ENCODE measurements at places on chromosomes 1 and 21. TPM values are rescaled to one million over a fixed set of nuclear protein-coding genes. Genes with fewer than 3 reads are reported as not detected.

The HES3 gene
- not detected for total RNA-seq

The ATP13A2 gene
- 56.3 TPM for total RNA-seq

The FTCD gene
- total RNA-seq, result 1.1 TPM

GRCh38 chr1:203136409-203137042 lies 9.0 kb downstream of the ADORA1 start:
- no peak overlapping the region for H3K27ac ChIP-seq
- peaks cover 66% of the 10 kb centered on the region for H3K27me3 ChIP-seq
- H3K4me1 ChIP-seq, result no peaks in the 10 kb centered on the region
- no peak for DNase-seq
- H3K4me3 ChIP-seq, result no peak overlapping the region

DNA sequence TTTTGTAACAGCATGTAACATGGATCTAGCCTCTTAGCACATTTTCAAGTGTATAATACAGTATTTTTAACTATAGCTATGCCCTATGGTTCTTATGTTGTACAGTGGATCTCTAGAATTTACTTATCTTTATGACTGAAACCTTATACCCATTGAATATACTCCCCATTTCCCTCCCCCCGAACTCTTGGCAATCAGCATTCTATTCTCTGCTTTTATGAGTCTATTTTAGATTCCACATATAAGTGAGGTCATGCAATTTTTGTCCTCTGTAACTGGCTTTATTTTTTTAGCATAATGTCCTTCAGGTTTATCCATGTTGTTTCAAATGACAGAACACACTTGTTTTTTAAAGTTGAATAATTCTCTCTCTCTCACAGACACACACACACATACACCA lies 3.1 kb upstream of the GBP6 start:
- no peaks in the 10 kb centered on the region for H3K36me3 ChIP-seq
- H3K27me3 ChIP-seq, result 0 out of 2 replicates have a peak, but pooled peaks cover 4% of the 10 kb centered on the region
- no peak overlapping the region for H3K27ac ChIP-seq
- DNase-seq, result no peak
- H3K4me3 ChIP-seq, result no peak overlapping the region

DNA sequence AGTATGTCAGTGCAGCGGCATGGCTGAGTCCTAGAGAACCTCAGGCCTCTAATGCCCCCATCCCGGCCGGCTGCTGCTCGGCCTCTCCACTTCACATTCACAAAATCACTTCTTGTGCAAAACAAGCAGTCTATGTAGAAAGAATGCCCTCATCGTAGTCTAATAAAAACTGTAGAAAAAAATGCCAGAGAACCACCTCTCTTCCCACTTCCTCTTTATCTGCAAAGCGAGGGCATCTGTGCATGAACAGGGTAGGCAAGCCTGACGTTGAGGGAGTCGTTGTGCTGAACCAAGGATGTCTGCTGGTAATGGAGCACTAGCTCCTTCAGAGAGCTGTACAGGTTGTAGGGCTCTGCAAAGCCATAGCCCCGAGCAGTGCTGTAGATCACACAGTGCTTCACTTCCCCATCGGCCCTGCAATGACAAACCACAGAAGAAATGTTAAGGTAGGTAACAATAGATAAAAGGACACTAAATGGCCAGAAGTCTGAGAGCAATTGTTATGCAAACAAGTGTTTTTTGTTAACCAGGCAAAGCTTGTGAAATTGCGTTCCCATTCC lies 88.9 kb downstream of the PIK3R3 start:
- H3K27me3 ChIP-seq, result no peaks in the 10 kb centered on the region
- H3K36me3 ChIP-seq, result peaks cover 2% of the 10 kb centered on the region
- DNase-seq, result no peak
- no peak overlapping the region for H3K4me3 ChIP-seq

- no peak for DNase-seq
- H3K4me3 ChIP-seq, result no peak overlapping the region
- H3K27me3 ChIP-seq, result no peaks in the 10 kb centered on the region
- no peak overlapping the region for H3K27ac ChIP-seq
- H3K36me3 ChIP-seq, result no peaks in the 10 kb centered on the region
These were observed 8.7 kb downstream of the KIRREL1 start for GRCh38 chr1:158002022-158002630.

- H3K27me3 ChIP-seq, result no peaks in the 10 kb centered on the region
- H3K36me3 ChIP-seq, result no peaks in the 10 kb centered on the region
- no peak for DNase-seq
- H3K4me3 ChIP-seq, result no peak overlapping the region
- peaks cover 7% of the 10 kb centered on the region for H3K4me1 ChIP-seq
These were observed 6.1 kb upstream of the NTPCR start for GRCh38 chr1:232944347-232944746.

DNA sequence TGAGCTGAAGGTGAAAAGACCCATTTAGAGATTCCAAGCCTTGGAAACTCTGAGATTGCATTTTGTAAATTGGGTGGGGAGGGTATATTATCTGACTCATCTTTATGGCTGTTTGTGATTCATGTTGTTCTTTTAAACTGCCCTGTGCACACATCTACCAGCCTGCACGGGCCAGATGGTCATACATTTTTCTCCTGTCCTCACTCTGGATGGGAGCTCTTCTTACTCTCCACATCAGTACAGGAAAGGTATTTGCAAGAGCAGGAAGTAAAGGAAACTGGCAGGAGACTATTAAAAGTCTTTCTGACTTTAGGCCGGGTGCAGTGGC lies 14.3 kb upstream of the NMNAT2 start:
- no peak overlapping the region for H3K4me3 ChIP-seq
- DNase-seq, result no peak

DNA sequence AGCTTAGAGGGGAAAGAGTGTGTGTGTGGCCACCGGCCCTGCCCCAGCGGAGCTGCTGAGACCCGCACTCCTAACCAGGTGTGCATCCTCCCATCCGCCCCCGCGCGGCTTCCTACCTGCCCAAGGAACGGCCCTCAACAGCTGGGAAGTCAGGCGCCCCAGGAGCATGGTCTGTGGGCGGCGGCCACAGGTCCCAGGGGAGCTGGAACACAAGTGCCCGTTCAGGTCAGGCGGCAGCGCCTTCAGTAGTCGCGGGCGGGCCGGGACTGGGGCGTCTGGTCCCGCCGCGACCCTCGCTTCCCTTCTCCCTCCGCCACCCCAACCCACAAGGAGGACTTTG lies 448 bp downstream of the AURKAIP1 start:
- DNase-seq, result no peak
- H3K27me3 ChIP-seq, result no peaks in the 10 kb centered on the region
- H3K36me3 ChIP-seq, result peaks cover 26% of the 10 kb centered on the region
- peaks cover 16% of the 10 kb centered on the region for H3K4me1 ChIP-seq

DNA sequence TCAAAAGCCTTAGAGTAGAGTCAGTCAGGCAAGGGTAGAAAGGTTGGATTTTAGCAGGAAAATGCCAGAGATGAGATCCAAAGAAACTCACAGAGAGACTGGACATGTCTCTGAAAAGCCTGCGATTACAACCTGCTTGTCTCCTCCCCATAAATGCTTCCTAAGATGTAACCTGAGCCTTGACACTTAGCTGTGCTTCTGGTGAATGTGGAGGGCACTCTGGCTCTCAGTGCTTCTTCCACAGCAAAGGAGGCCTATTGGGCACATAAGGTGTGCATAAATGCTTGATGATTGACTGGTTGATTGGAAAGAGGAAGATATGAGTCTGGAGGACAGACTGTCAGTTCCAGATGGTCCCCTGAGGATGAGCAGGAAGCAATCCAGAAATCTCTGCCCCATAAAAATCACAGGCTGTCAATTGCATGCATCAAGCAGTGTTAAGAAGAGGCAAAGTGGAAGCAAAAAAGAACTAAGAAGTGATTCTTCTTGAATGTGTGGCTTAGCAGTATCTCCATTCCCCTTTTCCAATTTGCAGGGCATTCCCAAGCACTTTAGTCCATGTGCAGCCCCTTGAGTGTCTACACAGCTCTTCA lies 236.2 kb upstream of the RRP15 start:
- H3K27ac ChIP-seq, result no peak overlapping the region
- H3K4me3 ChIP-seq, result no peak overlapping the region
- no peaks in the 10 kb centered on the region for H3K27me3 ChIP-seq
- no peaks in the 10 kb centered on the region for H3K4me1 ChIP-seq
- no peaks in the 10 kb centered on the region for H3K36me3 ChIP-seq

DNA sequence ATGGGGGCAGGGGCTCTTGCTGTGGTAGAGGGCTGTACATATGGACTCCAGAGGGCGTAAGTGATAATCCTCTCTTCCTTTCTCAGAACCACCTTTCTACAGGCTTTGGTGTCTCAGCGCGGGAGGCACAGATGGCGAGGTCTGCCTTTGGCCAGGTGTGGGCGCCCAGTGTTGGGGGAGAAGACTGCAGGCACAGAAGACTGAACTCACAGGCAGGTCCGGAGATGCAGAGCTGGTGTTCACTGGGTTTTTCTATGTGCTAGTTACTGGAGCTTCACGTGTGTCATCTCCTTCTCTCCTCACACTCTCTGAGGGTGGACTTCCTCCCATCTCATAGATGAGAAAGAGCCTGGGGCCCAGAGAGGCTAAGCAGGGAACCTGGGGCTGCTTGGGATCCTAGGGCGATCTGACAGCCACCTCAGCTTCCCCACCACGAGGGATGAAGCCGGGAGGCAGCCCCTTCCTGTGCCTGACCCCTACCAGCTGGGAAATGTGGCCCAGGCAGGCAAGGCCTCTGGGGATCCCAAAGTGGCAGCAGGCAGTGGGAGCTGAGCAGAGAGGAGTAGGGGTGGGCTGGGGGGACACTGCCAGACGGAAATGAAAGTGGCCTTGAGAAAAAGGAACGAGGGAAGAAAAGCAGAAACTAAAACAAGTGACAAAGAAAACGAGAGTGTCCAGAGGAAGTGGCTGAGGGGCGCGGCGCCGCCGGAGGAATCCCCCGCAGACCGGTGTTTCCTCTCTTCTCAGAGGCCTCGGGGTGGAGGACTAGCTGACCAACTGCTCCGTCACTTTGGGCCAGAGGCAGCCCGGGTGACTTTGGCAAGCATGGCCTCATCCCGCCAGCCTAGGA lies 191.6 kb downstream of the HIVEP3 start:
- peak; percentile 7 for DNase-seq
- no peaks in the 10 kb centered on the region for H3K27me3 ChIP-seq
- no peak overlapping the region for H3K4me3 ChIP-seq
- no peak overlapping the region for H3K27ac ChIP-seq

DNA sequence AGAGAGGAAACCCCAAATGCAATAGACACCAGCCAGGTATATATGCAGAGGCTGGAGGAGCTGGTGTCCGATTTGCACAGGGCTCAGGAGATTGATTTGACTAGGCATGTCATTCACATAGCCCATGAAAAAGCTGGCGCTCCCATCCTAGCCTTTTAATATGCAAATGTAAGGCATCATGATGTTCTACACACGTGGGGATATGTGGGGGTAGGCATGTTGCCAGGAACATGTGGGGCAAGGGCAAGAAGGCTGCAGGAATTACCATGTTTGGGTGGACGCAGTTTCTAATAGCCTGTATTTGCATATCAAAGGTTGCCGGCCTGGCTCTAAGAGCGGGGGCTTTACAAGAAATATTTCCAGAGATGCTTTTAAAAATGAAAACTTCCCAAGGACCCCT lies 11.7 kb upstream of the SH3GLB1 start:
- H3K27me3 ChIP-seq, result no peaks in the 10 kb centered on the region
- no peaks in the 10 kb centered on the region for H3K36me3 ChIP-seq
- H3K4me3 ChIP-seq, result no peak overlapping the region
- H3K4me1 ChIP-seq, result no peaks in the 10 kb centered on the region
- H3K27ac ChIP-seq, result no peak overlapping the region

GRCh38 chr1:6743189-6744101 lies 41.8 kb upstream of the CAMTA1 start:
- H3K4me3 ChIP-seq, result no peak overlapping the region
- no peaks in the 10 kb centered on the region for H3K36me3 ChIP-seq
- H3K4me1 ChIP-seq, result peaks cover 9% of the 10 kb centered on the region
- 0 out of 3 replicates have a peak overlapping the region, but pooled peaks have one; percentile 9 for H3K27ac ChIP-seq
- DNase-seq, result peak; percentile 40

DNA sequence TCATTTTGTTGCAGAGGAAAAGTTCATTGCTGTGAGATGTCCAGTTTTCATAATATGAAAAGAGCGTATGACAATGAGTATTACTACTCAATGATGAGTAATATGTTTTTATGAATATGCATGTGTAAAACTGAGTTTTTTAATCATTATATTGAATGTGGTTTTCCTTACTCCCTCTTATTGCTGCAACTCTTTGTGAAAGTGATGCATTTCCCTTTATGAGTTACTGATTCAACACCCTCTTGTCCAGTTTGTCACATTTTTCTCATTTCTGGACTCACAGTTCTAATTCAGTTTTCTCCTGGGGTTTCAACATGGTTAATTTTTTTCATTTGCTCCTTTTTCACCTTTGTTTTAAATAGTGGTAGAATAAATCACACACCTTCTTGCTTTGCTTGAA lies 35.2 kb upstream of the KCNJ15 start:
- DNase-seq, result no peak
- no peak overlapping the region for H3K27ac ChIP-seq
- H3K4me1 ChIP-seq, result no peaks in the 10 kb centered on the region
- no peaks in the 10 kb centered on the region for H3K36me3 ChIP-seq
- H3K4me3 ChIP-seq, result no peak overlapping the region

- H3K36me3 ChIP-seq, result no peaks in the 10 kb centered on the region
- no peak overlapping the region for H3K27ac ChIP-seq
- peaks cover 10% of the 10 kb centered on the region for H3K27me3 ChIP-seq
- peak; percentile 10 for DNase-seq
- no peaks in the 10 kb centered on the region for H3K4me1 ChIP-seq
- H3K4me3 ChIP-seq, result no peak overlapping the region
These were observed 39.0 kb downstream of the LPAR3 start for GRCh38 chr1:84853741-84854721.

- DNase-seq, result peak; percentile 71
- no peak within 1 kb of the TSS for H3K27ac ChIP-seq
- no peaks in the 10 kb centered on the region for H3K36me3 ChIP-seq
- peaks cover 59% of the 10 kb centered on the region for H3K27me3 ChIP-seq
These were observed at the start of gene TTC22 for GRCh38 chr1:54800899-54801759. TTC22 (minus strand) TSS chr1:54801323; CDS start chr1:54801163, 160 bp downstream.

- H3K27me3 ChIP-seq, result no peaks in the 10 kb centered on the region
- H3K4me1 ChIP-seq, result peaks cover 44% of the 10 kb centered on the region
These were observed 51.4 kb downstream of the ADCY10 start for GRCh38 chr1:167862432-167863076.

DNA sequence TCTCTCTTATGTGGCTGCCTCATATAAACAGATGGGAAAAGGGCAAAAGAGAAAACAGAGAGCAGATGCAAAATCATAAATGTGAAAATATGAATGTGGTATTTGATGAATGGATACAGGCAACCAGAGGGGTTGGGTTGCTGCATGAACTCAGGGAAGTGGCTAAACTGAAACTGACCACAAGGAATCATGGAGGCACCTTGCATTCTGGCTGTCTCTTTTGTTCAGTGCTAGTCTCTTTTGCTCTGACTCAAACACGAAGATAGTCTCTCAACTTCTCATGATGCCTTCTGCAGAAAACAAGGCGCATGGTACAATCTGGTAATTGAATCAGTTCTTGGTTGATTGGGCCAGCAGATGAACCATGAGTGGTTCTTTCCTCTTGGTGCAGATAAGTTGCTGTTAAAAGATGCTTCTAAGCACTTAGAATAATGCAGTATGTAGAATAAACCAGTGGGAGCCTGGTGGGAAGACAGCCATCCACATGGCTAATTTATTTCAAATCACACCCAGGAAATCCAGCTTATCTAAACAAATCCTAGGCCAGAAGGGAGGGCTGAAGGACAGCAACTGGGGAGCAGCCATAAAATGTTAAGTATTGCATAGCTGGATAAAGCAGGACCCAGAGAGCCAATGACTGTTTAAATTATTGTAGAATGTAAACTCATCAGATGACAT lies 64.2 kb downstream of the HLX start:
- no peak for DNase-seq
- no peak overlapping the region for H3K27ac ChIP-seq
- no peaks in the 10 kb centered on the region for H3K4me1 ChIP-seq
- no peaks in the 10 kb centered on the region for H3K36me3 ChIP-seq
